ENCODE measurements at places on chromosomes 7 and 10.

DNA sequence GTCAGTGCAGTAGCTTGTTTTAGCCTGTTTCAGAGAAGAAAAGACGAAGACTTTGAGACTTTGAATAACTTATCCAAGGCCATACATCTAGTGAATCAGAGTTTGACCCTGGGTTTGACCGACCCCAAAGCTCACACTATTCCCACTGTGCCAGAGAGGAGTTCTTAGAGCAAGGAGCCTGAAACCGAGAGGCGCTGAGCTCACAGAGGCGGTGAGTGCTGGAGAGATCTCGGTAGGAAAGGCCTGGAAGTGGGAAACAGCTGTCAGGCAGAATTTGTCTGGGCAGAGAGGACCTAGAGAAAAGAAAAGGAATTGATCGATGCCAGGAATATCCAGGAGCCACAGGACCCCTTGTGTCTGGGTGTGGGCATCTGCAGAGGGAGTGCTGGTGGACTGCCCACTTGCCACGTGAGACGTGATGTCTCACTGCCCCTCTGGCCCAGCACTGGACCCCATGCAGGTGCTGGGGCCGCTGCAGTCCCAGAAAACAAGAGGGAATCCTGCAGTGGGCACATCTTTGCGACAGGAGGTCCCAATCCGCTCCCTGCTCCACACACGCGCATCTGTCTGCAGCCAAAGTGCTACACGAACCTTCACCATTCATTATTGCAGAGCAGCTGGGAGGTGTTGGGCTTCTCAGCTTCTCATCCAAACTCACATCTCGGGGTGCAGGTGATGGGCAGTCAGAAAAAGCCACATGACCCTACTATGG lies 6.2 kb downstream of the CALML3 start:
- DNase-seq, result peak; percentile 20

- no peak for DNase-seq
Observed at GRCh38 chr10:1498746-1499358, 238.5 kb downstream of the ADARB2 start.

DNA sequence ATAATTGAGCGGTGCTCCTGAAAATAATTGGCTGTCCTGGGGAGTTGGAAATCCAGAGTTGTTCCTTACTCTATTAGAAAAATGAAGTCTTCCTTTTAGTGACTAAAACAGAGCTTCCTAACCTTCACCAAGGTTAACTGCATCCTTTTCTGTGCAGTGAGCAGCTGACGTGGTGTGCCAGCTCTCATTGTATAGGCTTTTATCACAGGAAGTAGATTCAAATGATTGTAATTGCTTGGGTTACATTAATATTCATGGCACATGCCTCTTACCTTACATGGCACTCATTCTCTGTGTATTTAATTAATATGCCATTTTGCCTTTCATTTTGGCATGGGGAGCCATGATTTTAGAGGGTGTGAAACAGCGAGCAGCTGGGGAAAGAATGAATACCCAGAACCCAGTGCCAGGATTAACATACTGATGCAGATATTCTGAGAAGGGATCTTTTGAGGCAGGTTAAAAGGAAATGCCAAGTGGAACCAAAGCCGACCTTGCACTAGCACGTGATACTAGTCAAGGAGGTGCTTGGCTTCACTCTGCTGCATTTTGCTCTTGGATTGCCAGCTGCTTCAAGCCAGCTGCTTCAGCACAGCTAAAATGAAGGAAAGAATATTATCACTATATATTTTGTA lies 115.3 kb downstream of the ST7 start:
- DNase-seq, result no peak

DNA sequence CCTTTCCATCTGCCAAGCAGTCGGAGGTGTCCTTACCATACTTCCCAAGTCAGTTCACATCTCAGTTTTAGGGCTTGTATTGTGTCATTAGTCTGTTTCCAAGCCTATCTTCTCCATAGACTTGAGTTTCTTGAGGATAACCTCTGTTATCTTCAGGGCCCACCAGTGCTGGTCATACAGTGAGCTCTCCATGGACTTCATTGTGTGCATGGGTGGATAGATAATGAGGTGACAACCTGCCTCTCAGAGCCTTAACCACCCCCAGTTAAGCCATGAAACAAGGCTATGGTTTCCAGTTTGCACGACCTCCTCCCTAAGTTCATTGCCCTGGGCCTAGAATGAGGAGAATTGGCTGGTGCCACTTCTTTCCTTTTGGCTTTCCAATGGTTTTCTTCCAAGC lies 38.5 kb upstream of the WAC start:
- no peak for DNase-seq

- no peak for DNase-seq
Observed at GRCh38 chr7:72313906-72314305, 98.2 kb downstream of the CALN1 start.

GRCh38 chr7:108875139-108875538 lies 305.5 kb downstream of the DNAJB9 start:
- DNase-seq, result no peak

DNA sequence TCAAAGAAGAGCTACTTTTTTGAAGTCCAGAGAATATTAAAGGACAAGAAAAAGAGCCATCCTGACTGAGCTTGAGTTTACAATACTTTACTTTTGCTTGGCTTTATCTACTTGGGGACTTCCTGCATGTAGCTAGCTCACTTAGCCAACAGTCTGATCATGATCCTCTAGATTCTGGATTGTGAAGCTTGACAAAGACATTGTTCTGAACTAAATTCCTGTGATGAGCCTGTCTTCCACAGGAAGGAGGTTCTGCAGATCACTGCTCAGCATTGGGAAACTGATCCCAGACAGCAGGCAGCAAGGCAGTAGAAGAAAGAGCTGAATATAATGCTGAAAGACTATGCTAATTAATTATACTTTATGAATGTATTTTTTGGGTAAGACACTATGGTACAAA lies 296.4 kb downstream of the DGKB start:
- no peak for DNase-seq

DNA sequence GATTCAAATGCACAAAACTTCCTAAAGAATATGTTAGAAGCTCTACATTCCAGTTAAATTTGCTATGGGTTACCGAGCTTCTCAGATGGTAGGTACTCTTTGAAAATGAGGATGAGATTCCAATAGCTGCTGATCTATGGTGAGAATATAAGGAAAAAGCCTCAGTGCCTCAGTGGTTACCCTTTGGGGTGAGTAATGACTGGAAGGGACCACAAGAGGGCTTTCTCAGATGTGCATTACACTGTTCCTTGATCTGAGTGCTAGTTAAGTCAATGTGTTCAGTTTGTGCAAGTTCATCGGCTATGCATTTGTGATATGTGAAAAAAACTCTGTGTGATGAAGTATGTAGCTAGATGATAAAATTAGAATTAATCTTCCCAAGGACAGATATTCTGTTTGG lies 3.5 kb downstream of the NRCAM start:
- no peak for DNase-seq

DNA sequence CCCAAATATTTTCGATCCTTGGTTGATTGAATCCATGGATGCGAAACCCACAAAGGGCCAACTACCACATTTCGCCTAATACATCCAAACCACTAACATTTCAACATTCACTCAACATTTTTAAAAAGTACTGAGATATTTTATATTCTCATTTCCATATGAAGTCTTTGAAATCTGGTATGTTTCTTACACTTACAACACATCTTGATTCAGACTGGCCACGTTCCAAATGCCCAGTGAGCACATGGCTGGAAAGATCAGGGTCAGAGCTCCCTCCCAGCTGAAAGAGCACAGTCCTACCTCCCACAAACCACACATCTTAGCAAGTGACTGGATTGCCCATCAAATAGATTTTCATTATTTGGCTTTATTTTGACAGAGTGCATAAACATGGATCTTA lies 18.9 kb downstream of the NCAPG2 start:
- DNase-seq, result no peak

DNA sequence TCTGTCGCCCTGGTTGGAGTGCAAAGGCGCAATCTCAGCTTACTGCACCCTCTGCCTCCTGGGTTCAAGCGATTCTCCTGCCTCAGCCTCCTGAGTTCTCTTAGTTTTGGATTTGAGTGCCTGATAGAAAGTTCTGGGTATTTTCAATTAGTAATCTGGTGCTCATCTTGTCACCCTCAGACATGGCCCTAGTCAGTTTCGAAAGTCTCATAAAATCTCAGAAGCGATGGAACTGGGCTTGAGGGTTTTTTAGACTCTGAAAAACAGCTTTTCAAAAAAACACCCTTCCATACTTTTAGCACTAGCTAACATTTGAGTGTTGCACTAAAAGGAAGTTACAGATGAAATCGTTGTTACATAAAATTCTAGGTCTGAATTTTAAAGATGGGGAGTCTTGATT lies 9.4 kb upstream of the PIP4K2A start:
- DNase-seq, result no peak

DNA sequence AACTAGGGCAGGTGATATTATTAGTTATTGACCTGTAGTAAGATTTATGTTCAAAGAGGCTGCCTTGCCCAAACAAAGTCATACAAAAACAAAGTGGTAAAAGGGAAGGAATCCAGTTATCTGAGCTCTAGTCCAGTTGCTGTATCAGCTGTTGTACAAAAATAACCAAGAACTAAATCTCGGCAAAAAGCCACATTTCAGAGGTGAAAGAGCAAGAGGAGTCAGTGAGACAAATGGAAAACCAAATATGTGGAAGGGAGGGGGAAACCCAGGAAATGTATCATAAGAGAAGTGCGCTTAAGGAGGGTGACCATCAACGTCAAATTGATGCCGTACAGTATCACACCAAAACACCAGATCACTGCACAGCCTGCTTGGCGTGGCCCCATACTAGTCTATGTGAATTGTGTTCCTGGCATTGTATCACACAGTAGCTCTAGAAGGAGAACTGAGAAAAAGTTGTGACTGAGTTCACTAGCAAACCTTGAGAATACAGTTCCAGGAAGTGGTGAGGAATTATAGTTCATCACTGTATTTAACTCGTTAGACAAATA lies 6.4 kb downstream of the AGBL3 start:
- no peak for DNase-seq

DNA sequence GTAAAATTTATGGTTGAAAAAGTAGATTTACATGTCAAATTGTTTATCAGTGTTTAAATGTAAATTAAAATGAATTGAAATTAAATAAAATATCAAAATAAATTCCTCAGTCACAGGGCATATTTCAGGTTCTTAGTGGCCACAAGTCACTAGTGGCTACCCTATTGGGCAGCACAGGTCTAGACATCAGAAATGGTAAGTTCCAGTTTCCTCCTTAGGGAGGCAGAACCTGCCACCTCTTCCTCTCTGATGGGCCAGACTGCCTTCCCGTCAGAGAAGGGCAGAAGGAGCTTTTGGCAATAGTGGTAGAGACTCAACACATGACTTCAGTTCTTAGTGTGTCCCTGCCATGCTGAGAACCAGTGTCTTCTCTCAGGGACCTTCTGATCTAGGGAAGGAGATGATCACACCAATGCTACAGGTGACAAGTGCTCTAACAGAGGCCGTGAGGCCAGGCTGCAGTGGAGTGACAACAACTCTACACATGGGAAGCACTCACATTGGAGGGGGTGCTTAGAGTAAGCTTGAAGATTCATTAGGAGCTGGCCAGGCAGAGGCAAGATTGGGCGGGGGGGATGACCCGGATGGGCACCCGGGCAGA lies 14.4 kb upstream of the PCBD1 start:
- DNase-seq, result no peak

DNA sequence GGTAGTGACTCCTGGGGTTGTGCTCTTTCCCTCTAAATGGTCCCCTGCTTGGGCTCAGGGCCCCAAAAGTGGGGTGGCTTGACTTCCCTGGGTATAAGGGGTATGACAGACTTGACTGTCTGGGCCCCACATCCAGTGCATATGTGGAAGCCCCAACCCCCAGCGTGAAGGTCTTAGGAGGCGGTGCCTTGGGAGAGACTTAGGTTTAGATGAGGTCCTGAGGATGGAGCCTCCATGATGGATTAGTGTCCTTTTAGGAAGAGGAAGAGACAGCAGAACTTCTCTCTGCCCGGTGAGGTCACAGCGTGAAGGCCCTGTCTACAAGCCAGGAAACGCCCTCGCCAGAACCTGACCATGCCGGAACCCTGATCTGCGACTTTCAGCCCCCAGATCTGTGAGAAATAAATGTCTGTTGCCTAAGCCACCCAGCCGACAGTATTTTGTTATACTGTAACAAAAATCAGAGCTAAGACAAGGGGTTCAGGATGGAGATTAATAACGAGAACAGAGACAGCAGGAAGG lies 23.8 kb downstream of the PODXL start:
- DNase-seq, result no peak

GRCh38 chr10:28558923-28559508 lies 26.1 kb downstream of the WAC start:
- no peak for DNase-seq

DNA sequence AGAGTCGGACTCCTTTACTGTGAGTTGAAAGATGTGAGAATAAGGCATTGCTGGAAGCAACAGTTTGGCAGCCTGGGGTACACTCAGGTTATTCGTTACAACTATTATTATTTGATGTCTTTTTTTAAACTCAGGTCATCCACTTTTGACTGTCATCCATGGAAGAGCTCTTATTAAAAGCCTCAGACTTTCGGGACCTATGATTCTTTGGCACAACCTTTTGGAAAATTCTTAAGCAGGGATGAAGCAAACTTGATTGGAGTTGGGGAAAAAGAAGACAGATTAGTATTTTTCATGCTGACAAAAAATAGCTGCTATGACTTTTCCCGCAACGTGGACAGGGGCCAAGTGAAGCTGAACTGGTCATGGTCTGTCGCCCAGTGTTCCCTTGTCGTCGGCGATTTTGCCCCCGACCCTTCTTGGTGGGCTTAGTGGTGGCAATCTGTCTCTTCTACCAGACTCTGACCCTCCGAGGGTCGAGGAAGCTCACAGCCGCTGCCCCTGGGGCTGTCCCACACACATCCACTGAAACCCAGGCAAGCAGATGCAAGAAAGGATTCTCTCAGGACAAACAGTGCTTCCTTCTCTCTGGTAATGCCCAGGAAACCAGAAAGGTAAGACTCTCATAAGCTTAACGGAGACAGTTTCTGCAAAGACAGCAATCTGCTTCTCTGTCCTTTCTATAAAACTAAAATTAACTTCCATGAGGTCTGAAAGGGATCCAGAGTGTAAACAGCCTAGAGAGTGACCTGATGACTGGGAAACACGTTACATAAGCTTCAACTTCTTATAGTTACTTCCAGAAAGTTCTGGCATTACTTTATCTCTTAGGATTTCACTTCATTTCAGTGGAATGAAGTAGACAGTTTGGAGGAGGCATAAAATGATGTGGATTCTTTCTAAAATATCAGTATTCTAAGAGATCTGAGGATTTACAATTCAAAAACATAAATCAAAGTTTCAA lies 1.0 kb downstream of the CPED1 start:
- DNase-seq, result no peak

DNA sequence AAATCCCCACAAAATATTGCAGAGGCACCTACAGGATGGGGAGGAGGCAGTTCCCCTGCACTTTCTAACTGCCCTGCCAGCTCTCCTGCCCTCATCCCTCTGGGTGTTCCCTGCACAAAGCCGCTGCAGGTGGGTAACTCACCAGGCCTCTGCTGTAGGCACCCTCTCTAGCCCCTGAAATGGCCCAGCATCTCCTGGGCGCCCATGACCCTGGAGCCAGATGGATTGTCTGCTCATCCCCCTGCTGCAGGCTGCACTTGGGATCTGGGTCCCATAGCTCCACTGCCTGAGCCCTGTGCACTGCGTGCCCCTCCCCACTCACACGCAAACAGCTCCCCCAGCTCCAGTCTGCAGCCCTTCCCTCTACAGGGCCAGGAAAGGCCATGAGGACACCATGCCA lies 130.9 kb downstream of the C10orf105 start:
- no peak for DNase-seq

GRCh38 chr10:131141645-131142516 lies 169.6 kb downstream of the TCERG1L start:
- no peak for DNase-seq
